Peyer's patch (tissue), 4 donors: ENCODE measurements at places on chromosomes 2 and 18. TPM values are rescaled to one million over a fixed set of nuclear protein-coding genes. Genes with fewer than 3 reads are reported as not detected.

The SLC23A3 gene
- total RNA-seq, result 111 TPM

GRCh38 chr2:212931271-212931670 lies 220.1 kb downstream of the IKZF2 start:
- H3K4me1 ChIP-seq, result no peaks in the 10 kb centered on the region
- no peaks in the 10 kb centered on the region for H3K36me3 ChIP-seq
- H3K27me3 ChIP-seq, result no peaks in the 10 kb centered on the region
- H3K27ac ChIP-seq, result no peak overlapping the region

DNA sequence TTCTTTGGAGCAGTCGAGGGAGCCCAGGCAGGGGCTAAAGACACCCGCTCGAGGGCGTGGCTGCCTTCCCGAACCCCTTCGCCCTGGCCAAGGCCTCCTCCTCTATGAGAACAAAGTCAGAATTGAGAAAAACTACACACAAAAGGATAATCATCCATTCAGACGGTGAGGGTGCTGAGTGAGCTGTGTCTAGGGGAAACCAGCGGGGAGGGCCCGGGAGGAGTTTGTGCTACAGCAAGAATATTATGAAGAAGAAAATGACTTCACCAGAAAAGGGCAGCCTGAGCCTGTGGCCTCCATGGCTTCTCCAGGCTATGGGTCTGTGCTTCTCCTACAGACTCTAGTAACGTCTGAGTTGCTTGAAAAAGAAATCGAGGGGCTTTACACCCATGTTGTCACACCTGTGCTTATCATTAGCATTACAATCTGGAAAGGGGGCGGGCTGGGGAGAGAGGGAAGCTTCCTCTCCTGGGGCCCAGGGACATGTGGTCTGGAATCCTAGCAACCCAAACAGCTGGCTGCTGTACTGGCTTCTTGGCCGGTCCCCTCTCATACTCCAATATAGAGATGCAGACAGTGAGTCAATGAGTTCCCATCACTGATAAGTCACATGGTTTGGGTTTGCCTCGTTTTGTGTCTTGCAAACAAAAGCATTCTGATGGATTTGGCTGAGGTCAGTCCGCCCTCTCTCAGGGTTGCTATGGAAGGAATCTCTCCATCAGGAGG lies 52.0 kb upstream of the ARL4C start:
- H3K36me3 ChIP-seq, result no peaks in the 10 kb centered on the region
- H3K4me3 ChIP-seq, result no peak overlapping the region
- no peak for DNase-seq
- H3K4me1 ChIP-seq, result no peaks in the 10 kb centered on the region

- H3K36me3 ChIP-seq, result no peaks in the 10 kb centered on the region
- no peaks in the 10 kb centered on the region for H3K27me3 ChIP-seq
- H3K4me1 ChIP-seq, result no peaks in the 10 kb centered on the region
- no peak overlapping the region for H3K27ac ChIP-seq
- no peak overlapping the region for H3K4me3 ChIP-seq
Measured at GRCh38 chr2:30867385-30867784, 60.1 kb upstream of the CAPN13 start.

The LDLRAD4 gene
- 24.8 TPM for total RNA-seq

GRCh38 chr2:26584656-26585055 lies 56.5 kb downstream of the CIB4 start:
- H3K27me3 ChIP-seq, result no peaks in the 10 kb centered on the region
- no peak for DNase-seq
- no peaks in the 10 kb centered on the region for H3K4me1 ChIP-seq

The PJVK gene
- not detected for total RNA-seq

DNA sequence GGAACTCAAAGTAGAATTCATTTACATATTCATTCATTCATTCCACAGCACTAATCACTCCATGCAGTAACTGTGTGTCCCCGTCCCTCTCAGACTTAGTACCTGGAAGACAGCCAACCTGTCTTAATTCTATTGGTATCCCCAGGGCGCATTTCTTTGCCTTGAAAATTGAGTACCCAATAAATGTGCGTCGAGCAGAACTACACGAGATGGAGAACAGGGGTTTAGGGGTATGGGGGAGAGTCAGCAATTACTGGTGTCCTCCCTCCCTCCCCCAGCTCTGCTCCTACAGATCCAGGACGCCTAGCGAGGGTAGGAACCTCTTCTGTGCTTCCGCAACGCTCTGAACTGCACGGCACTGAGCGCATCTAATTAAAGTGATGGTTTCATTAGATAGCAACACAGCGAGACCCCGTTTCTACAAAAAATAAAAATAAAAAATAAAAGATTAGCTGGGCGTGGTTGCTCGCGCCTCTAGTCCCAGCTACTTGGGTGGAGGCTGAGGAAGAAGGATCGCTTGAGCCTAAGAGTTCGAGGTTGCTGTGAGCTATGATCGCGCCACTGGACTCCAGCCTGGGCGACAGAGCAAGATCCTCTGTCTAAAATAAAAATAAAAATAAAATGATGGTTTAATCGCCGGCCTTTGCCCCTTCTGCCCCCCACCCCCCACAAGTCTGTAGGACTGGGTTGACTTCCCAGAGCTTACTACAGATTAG lies 614 bp upstream of the FKBP1B start:
- peaks cover 25% of the 10 kb centered on the region for H3K4me1 ChIP-seq
- H3K4me3 ChIP-seq, result peak overlapping the region; percentile 69
- no peaks in the 10 kb centered on the region for H3K27me3 ChIP-seq
- no peak for DNase-seq

The ITGB6 gene
- 17.3 TPM for total RNA-seq

DNA sequence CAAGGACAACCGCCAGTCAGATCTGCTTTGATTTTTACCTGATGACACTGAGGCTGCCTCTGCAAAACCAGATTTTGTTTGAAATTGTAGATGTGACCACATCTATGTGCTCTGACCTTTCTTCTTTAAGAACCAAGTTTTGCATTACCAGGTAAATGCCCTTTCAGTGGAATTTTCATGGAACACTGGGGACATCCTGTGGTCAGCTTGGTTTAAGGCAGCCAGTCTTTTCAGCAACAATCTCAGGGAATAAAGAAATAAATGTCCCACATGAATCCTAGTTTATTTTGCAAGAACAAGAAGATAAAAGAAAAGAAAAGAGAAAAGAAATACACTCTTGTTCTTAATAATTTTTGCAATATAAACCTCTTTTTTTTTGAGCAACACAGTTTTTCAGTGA lies 90.6 kb downstream of the POU3F3 start:
- no peaks in the 10 kb centered on the region for H3K4me1 ChIP-seq
- H3K27ac ChIP-seq, result no peak overlapping the region
- no peaks in the 10 kb centered on the region for H3K36me3 ChIP-seq
- H3K4me3 ChIP-seq, result no peak overlapping the region
- DNase-seq, result no peak

The ANKRD62 gene
- total RNA-seq, result not detected

GRCh38 chr2:102229141-102229769 lies 42.4 kb downstream of the IL1RL2 start:
- no peak overlapping the region for H3K4me3 ChIP-seq
- H3K27me3 ChIP-seq, result no peaks in the 10 kb centered on the region
- no peaks in the 10 kb centered on the region for H3K4me1 ChIP-seq
- H3K27ac ChIP-seq, result no peak overlapping the region
- DNase-seq, result no peak

- H3K27ac ChIP-seq, result no peak overlapping the region
- no peaks in the 10 kb centered on the region for H3K36me3 ChIP-seq
- H3K4me1 ChIP-seq, result no peaks in the 10 kb centered on the region
- no peak for DNase-seq
Measured at GRCh38 chr2:48914477-48915089, 159.1 kb upstream of the LHCGR start.

The IDH1 gene
- 233 TPM for total RNA-seq

- H3K27me3 ChIP-seq, result no peaks in the 10 kb centered on the region
- DNase-seq, result no peak
- H3K27ac ChIP-seq, result no peak overlapping the region
- H3K36me3 ChIP-seq, result no peaks in the 10 kb centered on the region
Measured at GRCh38 chr2:20330192-20330591, 20.5 kb downstream of the PUM2 start.

DNA sequence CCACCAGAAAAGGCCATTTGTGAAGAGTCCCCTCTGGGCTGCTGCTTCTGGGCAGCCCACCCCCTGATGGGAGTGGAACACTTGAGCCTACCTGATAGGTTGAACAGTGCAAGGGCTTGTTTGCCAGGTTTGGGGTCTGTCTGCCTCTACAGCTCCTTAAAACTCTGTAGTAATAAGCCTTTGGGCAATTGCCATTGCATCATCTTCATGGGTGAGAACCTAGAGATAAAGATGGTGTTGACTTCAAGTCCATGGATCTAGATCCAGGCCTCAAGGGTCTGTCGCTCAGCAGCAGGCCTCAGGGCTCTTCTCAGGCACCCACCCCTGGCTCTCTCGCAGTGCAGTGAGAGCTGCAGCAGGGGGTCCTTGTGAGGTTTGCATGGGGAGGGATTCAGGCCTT lies 47.1 kb upstream of the MCFD2 start:
- no peak for DNase-seq
- H3K4me3 ChIP-seq, result no peak overlapping the region
- H3K36me3 ChIP-seq, result no peaks in the 10 kb centered on the region

DNA sequence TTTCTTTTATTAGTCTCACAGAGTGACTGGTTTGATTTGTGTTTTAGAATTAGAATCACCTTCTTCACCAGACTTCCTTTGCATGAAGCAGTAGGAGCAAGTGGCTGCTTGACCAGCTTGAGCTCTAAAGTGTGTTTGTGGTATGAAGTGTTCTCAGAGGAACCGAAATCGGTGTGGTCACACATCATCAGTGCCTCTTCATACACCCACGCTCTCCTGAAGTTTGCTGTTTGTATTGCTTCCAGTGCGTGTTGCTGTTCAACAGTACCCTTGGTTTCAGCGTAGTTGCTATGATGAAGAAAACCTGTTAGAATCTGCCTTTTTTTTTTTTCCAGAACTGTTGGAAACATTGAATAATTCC lies 77.9 kb downstream of the LIMS1 start:
- H3K4me3 ChIP-seq, result no peak overlapping the region
- H3K36me3 ChIP-seq, result no peaks in the 10 kb centered on the region
- DNase-seq, result peak; percentile 72
- peaks cover 6% of the 10 kb centered on the region for H3K4me1 ChIP-seq
